ENCODE measurements at places on chromosomes 6 and 20.

GRCh38 chr6:90231308-90231707, 65.3 kb downstream of the BACH2 start:
- DNase-seq: no peak

GRCh38 chr20:17479063-17479657, 52.0 kb downstream of the BFSP1 start:
- DNase-seq: no peak

DNA sequence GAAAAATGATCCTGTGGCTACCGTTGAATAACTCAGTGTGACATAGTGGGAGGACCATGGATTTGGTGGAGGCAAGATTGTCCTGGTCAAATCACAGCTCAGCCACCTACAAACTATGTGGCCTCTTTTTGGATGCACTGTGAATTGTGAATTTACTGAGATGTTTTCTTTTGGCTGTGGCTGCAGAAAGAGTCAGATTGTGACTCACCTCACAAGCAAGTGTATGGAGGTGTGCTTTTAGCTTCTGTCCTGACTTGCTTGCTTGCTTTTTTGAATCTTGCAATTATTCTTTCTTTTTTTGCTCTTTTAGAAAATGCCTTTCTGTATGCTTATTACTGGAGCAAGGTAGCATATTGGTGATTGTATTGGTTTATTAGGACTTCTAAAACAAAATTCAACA, 122.9 kb upstream of the FOXO3 start:
- no peak for DNase-seq

GRCh38 chr6:73364121-73364520, 1.7 kb downstream of the KHDC3L start:
- no peak for DNase-seq

DNA sequence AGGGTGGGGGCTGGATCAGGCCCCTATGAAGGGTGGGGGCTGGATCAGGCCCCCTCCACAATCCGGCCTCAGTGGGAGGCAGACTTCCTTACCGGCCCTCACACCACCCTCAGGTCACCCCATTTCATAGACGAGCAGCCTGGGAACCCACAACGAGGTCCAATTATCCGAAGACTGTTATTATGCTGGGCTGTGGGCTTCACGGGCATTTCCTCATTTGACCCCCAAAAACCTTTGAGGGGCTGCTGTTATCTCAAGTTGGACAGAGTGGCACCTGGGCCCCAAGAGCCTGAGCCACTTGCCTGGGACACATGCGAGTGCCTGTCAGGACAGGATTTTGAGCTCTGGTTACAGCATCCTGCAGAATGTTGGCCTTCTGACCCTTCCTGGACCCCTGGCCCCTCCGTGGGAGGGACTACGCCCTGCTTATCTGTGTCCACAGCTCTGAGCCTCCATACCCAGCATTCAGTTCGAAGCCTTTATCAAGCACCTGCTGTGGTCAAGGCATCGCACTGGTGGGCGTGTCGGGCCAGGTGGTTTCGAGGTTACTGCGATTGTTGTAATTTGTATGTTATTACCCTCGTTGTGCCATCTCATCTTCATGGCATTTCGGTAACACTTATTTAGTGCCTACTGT, 34.5 kb upstream of the PCMTD2 start:
- DNase-seq: no peak

All from activated CD4-positive, alpha-beta T cell treated with anti-CD3 and anti-CD28 coated beads, Interleukin-10, Interleukin-2, amounts not matched to agents 100 ng/mL and 50 ng/mL, durations not matched to agents 16 hours and 8 hours (primary cell).